ENCODE measurements at places on chromosomes 16 and 17.

DNA sequence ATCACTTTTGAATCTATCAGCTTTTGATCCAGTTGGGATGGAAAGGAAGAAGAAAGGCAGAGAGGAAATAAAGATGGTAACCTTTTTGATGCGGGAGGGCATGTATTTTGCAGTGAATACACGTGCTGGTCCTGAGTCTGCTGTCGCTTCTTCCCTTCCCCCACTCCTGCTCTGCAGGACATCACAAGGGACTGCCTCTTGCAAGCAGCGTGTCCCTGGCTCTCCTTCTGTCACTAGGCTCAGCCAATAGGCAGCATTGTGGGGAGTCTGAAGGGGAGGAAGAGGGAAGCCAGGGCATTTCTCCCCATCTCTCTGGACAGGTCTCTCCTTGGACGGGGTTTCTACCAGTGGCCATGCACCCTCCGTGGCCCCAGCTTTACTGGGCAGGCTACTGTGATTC lies 15.7 kb upstream of the WFDC1 start:
- no peak for DNase-seq

DNA sequence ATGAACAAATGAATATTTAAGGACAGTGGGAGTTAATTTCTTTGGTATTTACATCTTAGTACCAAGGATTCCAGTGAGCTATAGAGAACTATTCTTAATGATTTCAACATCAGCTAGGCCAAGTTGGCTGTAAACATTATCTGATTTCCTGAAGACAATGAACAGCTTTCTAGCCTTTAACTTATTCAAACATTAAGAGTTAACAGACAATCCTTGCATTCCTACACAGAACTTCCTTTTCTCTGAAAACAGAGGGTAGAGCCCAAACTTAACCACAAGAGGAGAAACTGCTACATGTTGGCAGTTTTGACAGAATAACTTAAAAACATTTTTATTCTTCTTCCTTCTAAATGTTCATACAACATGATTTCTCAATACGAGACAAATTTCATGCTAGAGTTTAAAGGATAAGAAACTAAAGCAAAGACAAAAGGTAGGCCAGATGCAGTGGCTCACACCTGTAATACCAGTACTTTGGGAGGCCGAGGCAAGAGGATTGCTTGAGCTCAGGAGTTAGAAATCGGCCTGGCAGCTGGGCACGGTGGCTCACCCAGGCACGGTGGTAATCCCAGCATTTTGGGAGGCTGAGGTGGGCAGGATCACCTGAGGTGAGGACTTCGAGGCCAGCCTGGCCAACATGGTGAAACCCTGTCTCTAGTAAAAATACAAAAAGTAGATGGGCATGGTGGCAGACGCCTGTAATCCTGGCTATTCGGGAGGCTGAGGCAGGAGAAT lies 4.4 kb downstream of the CRLF3 start:
- DNase-seq: peak; percentile 77

DNA sequence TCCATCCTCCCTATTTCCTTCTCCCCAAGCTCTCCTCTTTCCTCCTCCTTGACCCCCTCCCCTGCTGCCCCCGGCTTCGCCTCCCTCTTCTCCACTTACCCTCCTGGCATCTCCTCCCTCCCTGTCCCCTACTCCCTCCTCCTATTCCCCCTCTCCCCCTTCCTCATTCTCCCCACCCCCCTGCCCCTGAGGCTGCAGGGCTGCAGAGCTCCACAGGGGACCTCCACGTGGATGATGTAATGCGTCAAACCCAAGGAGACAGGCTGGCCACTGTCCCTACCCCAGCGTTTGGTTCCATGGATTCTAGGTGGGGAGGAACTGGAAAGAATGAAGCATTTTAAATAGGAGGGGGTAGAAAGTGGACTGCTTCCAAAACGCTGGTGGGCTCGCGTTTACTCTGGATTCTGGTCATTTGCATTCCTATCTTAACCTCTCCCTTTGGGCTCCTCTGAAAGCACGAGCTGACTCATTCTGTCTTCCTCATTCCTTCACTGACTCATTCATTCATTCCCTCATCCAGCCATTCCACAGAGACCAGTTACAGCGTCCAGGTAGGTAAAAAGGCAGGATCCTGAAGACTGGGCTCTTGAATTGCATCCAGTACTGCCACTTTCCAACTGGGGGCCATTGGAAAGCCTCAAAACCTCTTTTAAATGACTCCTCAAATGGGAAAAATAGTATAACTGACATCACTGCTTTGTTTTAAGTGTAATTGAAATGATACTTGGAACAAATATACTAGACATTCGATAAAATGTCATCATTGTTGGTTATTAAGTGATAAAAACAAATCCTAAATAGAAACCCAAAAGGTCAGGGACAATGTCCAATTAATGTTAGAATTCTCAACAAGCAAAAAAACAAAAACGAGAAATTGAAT lies 943 bp upstream of the COTL1 start:
- peak; percentile 46 for DNase-seq

DNA sequence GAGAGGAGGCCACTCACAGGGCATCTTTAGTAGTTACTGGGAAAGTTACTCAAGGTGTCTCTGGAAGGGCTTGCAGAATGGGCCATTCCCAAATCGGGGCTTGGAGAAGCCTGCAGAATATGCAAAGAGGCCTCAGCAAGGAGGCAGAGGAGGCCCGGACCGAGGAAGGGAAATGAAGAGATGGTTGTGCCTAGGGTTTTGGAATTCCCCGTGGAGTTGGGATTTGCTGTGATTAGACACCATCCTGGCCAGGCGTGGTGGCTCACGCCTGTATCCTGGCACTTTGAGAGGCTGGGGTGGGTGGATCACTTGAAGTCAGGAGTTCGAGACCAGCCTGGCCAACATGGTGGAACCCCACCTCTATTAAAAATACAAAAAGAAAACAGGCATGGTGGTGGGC lies 193.0 kb downstream of the IRF8 start:
- no peak for DNase-seq

- DNase-seq: no peak
These were observed 17.9 kb downstream of the ATP6V0D1 start for GRCh38 chr16:67463059-67463458.

- DNase-seq: no peak
These were observed 7.3 kb upstream of the PRDM7 start for GRCh38 chr16:90084215-90084950.

DNA sequence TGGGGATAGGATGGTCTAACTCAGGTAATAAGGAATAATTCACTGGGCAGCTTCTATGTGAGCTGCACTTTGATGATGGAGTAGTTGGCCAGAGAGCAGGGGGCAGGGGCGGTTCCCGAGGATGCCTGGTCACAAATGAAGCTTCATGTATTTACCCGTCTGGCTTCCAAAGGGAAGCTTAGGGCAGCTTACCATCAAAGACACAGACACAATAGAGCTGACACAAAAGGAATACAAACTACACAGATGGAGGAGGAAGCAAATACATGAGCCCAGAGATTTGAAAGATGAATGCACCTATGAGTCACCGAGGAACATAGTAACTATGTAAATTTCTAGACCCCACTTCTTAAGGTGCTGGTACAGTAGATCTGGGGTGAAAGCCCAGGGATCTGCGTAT lies 8.7 kb upstream of the EMP2 start:
- DNase-seq: no peak

Data from hematopoietic multipotent progenitor cell treated with erythropoietin and hydrocortisone succinate and interleukin-3 and kit ligand, for 4 days (in vitro differentiated cells).